Bronchial epithelial cell (primary cell): ENCODE measurements at places on chromosomes 6 and 20. TPM values are rescaled to one million over a fixed set of nuclear protein-coding genes. Genes with fewer than 3 reads are reported as not detected.

Gene HLA-DQA2
- total RNA-seq = not detected in 2 replicates

Gene SAMD5
- total RNA-seq = 2.6 and 3.1 TPM in 2 replicates

Gene PHIP
- 12.9 and 13.2 TPM in 2 replicates for total RNA-seq

Gene ZFP57
- 0.90 and 1.6 TPM in 2 replicates for total RNA-seq

Gene POU3F2
- total RNA-seq = not detected in 2 replicates

Gene CD40
- total RNA-seq = 4.7 and 6.5 TPM in 2 replicates

Gene CTAGE9
- not detected in 2 replicates for total RNA-seq

Gene UBE2V1
- 18.4 and 30.2 TPM in 2 replicates for total RNA-seq

Gene HAO1
- total RNA-seq = not detected in 2 replicates

Gene RGS17
- 2.9 and 4.7 TPM in 2 replicates for total RNA-seq

Gene CCN6
- total RNA-seq = not detected in 2 replicates

Gene BEND6
- 0.53 and 1.3 TPM in 2 replicates for total RNA-seq

DNA sequence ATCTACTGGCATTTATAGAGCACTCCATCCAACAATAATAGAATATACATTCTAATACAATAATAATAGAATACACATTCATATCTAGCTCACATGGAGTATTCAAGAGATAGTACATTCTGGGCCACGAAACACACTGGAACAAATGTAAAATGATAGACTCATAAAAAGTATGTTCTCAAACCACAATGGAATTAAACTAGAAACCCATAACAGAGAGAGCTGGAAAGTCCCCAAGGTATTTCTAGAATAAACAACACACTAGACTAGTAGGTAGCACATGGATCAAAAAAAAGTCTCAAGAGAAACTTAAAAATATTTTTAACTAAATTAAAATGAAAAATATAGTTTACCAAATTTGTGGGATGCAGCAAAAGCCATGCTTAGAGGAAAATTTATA is 9.1 kb upstream of the TP53TG5 start:
- no peak for DNase-seq

- peak; percentile 91 for DNase-seq
Measured at GRCh38 chr20:44422083-44422482, 53.6 kb upstream of the TTPAL start.

DNA sequence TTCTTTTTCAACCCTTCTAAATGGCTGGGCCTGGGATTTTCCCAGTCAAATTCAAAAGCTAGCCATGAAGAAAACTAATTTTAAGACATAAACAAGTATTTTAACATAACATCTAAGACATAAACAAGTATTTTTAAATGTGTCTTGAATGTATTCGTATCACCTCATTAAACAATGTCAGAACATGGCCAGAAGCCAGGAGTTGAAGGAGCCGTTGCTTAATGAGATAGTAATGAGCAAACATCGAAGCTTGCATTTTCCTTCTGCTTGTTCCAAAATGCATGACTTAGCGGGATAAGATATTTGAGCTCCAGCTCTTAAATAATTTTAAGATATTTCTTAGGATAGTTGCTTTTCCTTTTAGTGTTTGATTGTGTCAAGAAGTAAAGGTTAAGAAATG is 4.2 kb upstream of the RNF182 start:
- no peak for DNase-seq

DNA sequence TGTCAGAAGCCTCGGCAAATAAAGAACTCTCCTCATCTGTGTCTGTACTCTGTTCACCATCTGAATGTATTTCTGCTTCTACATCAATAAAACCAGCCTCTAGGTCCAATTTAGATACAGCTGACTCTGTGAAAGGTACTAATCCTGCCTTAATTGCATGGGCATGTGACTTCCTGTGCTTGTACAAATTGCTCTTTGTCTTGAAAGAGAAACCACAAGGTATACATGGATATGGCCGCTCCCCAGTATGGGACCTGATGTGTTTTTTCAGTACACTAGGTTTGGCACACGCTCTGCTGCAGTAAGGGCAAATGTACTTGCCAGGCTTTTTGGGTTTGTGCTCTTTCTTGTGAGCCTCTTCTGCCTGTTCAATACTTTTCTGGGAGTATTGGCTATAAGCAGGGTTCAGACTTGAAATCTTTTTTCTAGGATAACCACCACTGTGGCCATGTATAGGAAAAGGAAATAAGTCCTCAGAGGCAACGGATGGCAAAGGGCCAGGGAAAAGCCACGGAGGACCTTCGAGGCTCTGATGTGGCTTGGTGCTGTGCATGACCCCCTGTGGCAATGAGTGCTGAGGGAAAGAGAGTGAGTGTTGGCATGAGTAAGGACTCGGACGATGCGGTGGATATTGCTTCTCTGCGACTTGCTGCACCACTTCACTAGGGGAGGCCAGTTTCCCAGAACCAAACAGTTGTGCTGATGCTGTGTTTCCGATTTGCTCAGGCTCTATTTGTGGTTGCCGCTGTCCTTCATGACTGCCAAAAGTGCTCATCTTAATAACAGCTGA is 170.9 kb downstream of the HIVEP2 start:
- DNase-seq = no peak

GRCh38 chr6:51569594-51569993 is 517.8 kb downstream of the PKHD1 start:
- no peak for DNase-seq

DNA sequence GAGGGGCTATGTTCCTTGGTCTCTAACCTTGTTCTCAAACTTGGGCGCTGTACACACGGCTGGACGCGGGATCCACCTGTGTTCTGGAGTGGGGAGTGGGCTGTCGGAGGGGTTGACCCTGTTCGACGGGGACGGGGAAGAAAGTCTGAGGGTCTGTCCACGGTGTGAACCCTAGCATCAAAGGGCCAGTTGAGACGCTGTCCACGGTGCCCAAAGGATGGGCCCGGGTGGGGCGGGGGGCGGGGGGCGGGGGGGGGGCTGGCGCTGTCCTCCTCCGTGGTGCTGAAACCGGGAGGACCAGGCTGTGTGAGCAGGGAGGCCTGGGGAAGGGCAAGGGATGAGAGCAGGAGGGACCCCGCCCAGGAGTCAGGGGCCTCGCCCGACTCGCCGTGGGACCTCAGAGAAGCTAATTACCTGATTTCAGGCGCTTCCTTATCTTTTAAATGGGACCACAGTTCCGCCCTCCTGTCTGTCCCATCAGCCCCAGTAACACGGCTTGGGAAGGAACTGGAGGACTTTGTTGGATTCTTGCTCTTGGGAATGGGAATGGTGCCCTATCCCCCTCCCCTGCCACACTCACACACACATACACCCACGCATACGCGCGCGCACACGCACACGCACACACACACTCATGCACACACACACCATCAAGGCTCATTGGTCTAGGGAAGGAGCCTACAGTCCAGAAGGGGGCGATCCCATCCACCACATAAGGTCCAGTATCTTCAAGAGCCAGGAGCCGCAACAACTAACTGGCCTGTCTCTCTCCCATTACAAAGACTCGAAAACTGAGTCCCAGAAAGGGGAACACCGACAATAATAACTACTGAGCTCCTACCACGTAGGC is 1.0 kb upstream of the VSTM2L start:
- peak; percentile 65 for DNase-seq

- peak; percentile 18 for DNase-seq
Measured at GRCh38 chr20:48844996-48845395, 17.2 kb upstream of the PREX1 start.

DNA sequence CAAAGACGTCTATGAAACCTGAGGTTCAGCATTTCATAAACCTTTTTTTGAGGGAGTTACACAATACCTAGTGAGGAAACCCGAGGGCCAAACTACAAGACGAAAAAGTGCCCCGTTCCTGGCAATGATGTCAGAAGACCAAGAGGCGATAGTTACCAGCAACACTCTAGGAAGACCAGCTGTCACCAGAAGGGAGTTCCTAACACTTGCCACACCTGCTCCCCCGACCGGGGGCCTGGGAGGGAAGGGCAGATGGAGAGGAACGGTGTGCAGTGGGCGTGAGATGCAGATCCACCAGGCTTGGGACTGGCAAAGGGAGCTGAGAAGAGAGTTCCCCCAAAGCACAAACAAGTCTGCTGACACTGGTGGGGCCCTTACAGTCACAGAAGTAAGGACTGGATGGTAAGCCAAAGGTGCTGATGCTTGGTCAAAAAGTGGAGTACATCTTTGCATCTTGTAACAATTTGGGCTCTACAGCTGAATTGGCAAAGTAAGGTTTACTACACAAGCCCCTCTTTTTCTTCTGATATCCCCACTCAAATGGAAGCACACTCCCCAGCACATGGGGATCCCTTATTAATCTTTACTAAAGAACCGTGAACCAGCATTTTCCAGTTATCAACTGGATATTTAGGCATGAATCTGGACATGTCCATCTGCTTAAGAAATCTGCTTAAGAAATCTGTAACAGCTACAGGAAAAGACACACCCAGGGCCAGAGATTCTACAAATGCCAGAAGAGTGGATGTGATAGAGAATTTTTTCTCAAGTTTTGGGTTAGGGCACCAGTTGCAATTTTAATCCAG is 38.5 kb downstream of the PANK2 start:
- DNase-seq = no peak

- DNase-seq = no peak
Measured at GRCh38 chr6:161035182-161035980, 43.8 kb downstream of the MAP3K4 start.

DNA sequence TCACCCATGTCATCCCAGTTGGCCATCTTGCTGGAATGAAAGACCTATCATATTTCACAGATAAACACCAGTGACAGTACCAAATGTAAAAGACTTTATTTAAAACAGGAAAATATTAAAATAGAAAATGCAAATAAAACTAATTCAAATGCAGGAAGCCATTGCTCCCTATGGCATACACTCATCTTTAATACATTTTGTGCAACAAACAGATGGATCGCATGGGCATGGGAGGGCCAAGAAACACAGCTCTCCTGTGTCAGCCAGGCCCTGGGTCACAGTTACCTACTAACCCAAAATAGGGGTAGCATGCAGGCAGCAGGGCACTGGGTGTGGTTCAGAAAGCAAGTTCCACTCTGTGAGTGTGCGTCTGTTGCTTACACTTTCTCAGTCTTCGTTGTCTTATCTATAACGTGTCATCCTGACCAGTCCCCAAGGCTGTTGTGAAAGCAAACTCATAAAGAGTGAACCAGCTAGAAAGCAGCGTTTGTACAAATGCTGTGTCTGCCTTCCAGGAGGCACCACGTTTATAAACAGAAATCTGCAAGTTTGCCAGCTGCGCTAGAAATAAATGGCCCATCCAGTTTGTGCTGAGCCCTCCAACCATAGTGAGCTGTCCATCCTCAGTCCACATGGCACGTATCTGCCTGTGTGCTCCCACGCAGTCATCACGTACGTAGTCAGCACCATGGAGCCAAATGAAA is 180.5 kb downstream of the SYNDIG1 start:
- DNase-seq = no peak

- DNase-seq = no peak
Measured at GRCh38 chr6:129685662-129686031, 24.3 kb downstream of the ARHGAP18 start.

GRCh38 chr20:13105864-13106457 is 97.2 kb downstream of the SPTLC3 start:
- DNase-seq = peak; percentile 40

GRCh38 chr20:60266177-60266823 is 308.1 kb downstream of the CDH26 start:
- no peak for DNase-seq

DNA sequence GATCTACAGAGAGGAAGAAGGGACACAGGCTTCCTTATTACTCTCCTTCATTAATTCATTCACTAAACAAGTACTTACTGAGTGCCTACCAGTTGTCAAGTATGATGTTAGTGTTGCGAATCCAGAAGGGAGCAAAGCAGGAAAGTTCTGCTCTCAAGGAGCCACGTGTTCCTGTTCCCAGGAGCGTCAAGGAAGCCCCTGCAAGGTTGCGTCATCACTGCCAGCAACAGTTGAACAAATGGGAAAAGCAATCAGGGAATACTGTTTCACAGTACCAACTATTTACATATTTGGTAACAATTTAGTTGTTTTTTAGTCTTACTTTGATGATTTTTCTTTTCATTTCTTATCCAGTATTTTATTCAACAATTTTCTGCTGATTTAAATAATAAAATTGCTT is 310.0 kb downstream of the FOXA2 start:
- no peak for DNase-seq

- no peak for DNase-seq
Measured at GRCh38 chr20:46435146-46435545, 28.7 kb upstream of the ELMO2 start.

- no peak for DNase-seq
Measured at GRCh38 chr6:8029243-8029870, 34.8 kb downstream of the BLOC1S5 start.

DNA sequence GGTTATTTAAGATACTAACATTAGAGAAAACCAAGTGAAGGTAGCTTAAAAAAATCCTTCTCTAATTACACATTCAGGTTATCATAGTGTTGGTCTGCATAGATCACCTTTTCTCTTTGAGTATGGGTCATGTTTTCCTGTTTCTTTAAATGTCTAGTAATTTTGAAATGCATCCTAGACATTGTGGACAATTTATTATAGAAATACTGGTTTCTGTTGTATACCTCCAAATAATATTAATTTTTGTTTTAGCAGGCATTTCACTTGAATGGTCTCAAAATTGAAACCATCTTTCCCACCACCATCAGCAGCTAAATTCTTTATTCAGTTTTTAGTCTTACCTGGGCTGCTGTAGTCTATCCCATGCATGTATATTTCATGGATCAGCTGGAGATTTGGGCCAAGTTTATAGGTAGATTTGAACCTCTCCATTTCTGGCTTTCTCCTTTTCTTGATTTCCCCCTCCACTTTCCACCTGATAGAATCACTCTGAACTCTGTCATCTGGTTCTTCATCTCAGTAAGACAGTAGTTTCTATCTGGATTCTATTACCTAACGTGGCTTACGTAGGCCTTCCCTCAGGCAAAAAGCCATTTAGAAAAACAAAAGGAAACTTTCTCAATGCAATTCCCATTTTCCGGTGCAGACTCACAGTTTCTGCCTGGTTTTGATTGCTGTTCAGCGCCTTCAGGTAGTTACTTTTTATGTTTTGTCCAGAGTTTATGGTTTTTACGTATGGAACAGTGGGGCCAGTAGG is 52.3 kb downstream of the ZFAND3 start:
- no peak for DNase-seq

DNA sequence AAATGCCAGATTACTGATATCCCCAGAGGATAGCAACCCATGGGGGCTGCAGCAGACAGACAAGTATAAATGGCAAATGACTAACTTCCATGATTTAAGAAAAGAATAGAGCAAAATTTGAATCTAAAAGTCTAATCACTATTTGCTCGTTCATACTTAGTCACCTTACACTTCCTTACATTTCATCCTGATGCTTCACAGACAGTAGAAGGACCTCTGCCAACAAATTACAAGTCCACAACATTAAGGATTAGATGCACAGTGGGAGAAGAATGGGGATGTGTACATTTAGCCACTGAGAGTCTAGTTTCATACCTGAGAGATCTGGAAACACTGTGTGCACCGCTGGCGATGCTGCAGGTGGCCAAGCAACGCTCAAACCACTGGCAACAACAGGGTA is 72.4 kb downstream of the FYN start:
- DNase-seq = peak; percentile 13

DNA sequence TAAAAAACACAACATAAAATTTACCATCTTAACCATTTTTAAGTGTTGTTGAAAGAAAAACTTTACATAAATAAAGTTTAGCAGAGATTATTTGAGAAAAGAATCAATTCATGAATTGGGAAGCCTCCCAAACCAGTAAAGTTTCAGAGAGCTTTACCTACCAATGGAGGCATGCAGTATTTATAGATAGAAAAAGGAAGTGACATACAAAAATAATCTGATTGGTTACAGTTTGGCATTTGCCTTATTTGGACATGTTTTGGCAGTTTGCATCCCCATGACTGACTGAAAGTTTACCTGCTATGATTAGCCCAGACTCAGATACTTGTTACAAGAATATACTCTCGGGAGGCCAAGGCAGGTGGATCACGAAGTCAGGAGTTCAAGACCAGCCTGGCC is 3.7 kb upstream of the CMTR1 start:
- no peak for DNase-seq

- no peak for DNase-seq
Measured at GRCh38 chr6:160063771-160064413, 57.7 kb upstream of the SLC22A1 start.
